LNCaP clone FGC (cell line): ENCODE measurements at places on chromosomes 13 and 19.

GRCh38 chr19:49212016-49212701, 54.6 kb downstream of the TRPM4 start:
- DNase-seq: no peak

DNA sequence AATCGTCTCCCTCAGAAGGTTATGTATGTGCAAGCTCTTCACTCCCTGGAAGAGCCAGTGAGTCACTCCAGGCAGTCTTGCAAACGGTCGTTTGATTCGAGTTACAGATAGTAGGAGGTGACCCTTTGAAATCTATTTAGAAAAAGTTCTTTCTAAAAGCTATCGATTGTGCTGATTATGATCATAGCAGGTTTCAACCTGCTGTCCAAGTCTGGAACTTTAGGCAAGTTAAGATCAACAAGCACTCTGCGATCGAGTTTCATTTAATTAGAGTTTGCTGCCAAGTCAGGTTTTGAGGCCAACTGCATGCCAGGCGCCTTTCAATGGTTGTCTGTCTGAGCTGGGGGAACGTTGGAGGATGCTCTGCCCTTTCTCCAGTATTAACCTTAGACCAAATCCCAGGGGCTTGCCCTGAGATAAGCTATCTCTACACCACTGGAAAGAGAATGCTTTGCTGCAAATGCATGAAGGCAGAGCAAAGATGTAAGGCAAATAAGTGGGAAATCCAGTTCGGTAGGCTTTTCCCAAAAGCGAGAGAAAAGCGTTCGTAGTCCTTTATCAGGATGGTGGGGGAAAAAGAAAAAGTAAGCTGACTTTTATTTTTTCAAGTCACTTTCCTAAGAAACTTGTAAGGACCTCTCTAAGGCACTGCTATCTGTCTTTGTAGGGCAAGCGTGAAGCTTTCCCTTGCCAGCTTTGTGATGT, 287.5 kb downstream of the ATP8A2 start:
- peak; percentile 37 for DNase-seq

DNA sequence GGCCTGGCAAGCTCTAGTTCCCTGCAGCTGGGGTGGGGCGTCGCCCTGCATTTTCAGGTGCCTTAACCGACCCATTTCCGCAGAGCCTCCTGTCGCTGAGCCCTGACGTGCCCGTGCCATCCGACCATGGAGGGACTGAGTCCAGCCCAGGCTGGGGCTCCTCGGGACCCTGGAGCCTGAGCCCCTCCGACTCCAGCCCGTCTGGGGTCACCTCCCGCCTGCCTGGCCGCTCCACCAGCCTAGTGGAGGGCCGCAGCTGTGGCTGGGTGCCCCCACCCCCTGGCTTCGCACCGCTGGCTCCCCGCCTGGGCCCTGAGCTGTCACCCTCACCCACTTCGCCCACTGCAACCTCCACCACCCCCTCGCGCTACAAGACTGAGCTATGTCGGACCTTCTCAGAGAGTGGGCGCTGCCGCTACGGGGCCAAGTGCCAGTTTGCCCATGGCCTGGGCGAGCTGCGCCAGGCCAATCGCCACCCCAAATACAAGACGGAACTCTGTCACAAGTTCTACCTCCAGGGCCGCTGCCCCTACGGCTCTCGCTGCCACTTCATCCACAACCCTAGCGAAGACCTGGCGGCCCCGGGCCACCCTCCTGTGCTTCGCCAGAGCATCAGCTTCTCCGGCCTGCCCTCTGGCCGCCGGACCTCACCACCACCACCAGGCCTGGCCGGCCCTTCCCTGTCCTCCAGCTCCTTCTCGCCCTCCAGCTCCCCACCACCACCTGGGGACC, 1.2 kb downstream of the ZFP36 start:
- no peak for DNase-seq

DNA sequence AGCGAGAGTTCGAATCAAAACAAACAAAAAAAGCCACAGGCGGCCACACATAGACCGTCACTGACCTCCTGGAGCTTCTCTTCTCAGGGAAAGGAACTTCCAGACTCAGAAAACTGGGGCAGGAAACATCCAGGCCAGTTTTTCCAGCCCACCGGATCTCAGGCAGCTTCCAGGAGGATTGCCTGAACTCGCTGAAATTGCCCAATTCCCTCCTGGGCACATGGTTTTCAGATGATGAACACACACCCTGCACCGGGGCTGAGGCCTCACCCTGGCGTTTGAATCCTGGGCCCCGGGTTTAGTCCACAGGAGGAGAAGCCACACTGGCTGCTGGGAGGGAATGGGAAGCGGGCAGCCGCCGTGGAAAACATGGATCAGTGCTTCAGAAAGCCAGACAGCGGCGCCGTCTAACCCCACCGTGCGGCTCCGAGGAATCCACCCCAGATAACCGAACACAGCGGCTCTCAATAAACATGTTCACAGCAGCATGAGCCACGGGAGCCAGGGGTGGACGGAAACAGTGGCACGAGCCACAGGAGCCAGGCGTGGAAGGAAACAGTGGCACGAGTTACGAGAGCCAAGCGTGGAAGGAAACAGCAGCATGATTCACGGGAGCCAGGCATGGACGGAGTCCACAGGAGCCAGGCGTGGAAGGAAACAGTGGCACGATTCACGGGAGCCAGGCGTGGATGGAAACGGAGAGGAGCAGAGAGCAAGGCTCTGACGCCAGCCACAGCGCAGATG, 18.2 kb upstream of the PTBP1 start:
- DNase-seq: no peak

- DNase-seq: no peak
Measured at GRCh38 chr13:53357582-53357981, 329.0 kb downstream of the OLFM4 start.

GRCh38 chr13:38856065-38856464, 134.6 kb downstream of the STOML3 start:
- no peak for DNase-seq

- DNase-seq: no peak
Measured at GRCh38 chr19:8242211-8242821, 33.1 kb downstream of the CERS4 start.

- DNase-seq: no peak
Measured at GRCh38 chr13:79772811-79773210, 291.9 kb downstream of the NDFIP2 start.
